Hematopoietic multipotent progenitor cell treated with erythropoietin and hydrocortisone succinate and interleukin-3 and kit ligand, for 8 days (in vitro differentiated cells): ENCODE measurements at places on chromosomes 2 and 18.

DNA sequence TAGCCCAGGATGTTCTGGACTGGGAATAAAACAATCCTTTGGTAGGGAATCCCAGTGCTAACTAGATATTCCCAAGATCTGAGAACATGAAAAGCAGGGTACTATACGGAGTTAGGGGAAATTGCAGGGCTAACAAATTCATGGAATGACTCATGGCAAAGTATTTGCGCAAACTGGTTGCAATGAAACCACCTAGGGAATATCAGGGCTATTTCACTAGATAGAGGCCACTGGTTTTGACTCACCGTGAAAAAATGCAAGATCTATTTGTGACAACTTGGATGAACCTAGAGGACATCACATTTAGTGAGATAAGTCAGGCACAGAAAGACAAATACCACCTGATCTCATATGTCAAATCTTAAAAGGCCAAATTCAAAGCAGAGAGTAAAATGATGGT is 233.3 kb downstream of the MBD2 start:
- DNase-seq, result no peak

- no peak for DNase-seq
These were observed 211.4 kb downstream of the EPHA4 start for GRCh38 chr2:221360742-221361141.

DNA sequence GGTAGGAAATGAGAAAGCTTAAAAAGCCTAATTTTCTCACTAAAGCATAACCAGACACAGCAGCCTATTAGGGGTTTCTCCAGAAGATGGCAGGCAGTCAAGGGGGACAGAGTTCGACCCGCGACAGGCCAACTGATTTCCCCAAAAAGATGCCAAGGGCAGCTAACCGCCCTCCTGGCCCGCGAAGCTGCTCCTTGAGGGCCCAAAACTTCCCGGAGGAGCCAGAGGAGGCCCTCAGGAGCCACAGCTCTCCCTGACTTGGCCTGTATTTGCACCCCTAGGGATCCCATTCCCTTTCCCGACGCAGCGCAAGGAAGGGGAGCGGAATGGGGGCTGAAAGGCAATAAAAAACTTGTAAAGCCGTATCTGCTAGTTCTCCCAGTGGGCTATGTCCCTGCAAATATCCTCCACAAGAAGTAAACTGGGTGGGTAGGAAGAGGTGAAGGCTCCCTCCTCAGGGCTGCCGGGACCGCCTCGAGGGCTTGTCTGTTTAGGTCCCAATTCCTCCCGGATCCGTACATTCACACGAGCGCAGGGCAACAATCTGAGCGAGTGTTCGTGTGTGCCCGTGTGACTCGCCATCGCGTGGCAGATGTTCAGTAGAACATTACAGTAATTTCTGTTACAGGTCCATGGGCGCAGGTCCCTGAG is 756 bp upstream of the NAGK start:
- DNase-seq, result peak; percentile 38

GRCh38 chr18:61653823-61654551 is 238.8 kb downstream of the RNF152 start:
- DNase-seq, result no peak

DNA sequence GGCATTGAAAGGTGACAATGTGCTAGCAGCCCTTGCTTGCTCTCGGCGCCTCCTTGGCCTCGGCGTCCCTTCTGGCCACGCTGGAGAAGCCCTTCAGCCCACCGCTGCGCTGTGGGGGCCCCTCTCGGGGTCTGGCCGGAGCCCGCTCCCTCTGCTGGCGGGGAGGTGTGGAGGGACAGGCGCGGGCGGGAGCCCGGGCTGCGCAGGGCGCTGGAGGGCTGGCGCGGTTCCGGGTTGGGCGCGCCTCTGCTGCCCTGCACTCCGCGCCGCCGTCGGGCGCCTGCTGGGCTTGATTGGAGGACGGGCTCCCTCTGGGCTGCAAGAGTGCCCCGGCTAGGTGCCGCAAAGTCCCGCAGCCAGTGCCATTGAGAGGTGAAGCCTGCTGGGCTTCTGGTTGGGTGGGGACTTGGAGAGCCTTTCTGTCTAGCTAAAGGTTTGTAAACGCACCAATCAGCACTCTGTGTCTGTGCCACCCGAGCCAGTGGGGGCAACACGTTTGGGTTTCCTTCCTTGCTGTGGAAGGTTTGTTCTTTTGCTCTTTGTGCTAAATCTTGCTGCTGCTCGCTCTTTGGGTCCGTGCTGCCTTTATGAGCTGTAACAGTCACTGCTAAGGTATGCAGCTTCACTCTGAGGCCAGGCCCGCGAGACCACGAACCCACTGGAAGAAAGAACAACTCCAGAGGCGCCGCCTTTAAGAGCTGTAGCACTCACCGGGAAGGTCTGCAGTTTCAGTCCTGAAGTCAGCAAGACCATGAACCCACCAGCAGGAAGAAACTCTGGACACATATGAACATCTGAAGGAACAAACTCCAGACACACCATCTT is 14.8 kb upstream of the IMP4 start:
- no peak for DNase-seq

DNA sequence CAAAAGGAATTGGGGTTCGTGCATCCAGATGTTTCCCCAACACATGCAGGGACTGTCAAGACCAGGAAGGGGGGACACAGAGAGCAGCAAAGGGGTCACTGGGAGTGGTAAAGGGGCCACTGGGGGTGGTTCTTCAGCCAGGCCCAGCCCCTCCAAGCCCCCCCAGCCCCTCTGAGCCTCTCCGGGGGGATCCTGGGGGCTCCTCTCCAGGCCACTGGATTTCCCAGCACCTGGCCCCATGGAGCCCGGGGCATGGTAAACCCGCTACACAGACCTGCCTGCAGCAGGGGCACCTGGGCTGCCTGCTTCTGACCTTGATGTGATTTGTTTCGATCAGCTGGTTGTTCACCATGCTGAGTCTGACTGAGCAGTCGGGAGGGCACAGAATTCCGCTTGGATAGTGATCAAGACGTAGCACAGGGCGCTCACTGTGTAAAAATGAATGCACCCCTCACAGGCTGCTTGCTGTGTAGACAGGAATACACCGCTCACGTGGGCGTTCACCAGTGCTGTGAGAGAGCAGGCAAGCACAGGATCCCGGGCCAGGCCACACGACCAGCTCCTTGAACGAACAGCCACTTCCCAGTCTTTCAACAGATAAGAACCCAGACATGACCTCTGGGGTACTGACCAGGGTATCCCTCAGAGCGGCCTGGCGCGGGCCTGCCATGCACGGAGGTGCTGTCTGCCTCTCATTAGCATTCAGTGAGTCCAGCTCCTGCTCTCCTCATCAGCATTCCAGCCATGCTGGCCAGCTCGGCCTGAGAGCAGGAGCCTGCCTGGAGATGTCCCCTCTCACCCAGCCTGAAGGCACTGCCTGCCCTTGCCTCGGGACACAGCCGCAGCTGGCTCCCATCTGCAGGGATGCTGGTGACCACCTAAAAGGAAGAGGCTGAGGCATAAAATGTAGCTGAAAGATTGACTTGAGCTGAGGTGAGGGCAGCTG is 73.3 kb upstream of the OTOS start:
- no peak for DNase-seq

DNA sequence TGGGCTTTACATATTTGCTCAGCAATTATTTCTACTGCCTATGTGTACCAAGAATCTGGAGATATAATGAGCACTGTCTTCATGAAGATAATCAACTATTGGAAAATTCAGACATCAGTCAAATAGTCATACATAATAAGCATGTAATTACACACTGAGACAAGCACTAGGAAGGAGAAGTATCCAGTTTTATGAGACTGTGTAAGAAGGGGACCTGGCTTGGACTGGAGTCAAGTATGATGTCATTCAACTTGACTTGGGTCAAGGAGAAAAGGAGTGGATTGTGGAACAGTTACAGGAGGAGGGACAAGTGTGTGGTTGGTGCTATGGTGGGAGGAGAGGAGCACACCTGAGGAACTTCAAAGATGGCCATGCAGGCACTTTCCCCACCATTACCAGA is 419.8 kb upstream of the TRIB2 start:
- DNase-seq, result no peak

- DNase-seq, result no peak
These were observed 966.1 kb downstream of the SLC4A3 start for GRCh38 chr2:220593526-220593925.

GRCh38 chr2:143426296-143426695 is 297.1 kb downstream of the ARHGAP15 start:
- no peak for DNase-seq

DNA sequence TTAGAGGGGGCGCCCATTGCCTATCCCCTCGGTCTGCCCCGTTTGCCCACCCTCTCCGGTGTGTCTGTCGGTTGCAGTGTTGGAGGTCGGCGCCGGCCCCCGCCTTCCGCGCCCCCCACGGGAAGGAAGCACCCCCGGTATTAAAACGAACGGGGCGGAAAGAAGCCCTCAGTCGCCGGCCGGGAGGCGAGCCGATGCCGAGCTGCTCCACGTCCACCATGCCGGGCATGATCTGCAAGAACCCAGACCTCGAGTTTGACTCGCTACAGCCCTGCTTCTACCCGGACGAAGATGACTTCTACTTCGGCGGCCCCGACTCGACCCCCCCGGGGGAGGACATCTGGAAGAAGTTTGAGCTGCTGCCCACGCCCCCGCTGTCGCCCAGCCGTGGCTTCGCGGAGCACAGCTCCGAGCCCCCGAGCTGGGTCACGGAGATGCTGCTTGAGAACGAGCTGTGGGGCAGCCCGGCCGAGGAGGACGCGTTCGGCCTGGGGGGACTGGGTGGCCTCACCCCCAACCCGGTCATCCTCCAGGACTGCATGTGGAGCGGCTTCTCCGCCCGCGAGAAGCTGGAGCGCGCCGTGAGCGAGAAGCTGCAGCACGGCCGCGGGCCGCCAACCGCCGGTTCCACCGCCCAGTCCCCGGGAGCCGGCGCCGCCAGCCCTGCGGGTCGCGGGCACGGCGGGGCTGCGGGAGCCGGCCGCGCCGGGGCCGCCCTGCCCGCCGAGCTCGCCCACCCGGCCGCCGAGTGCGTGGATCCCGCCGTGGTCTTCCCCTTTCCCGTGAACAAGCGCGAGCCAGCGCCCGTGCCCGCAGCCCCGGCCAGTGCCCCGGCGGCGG is 1.7 kb downstream of the MYCN start:
- DNase-seq, result no peak

- no peak for DNase-seq
These were observed 4.7 kb downstream of the DDX1 start for GRCh38 chr2:15596350-15596749.

DNA sequence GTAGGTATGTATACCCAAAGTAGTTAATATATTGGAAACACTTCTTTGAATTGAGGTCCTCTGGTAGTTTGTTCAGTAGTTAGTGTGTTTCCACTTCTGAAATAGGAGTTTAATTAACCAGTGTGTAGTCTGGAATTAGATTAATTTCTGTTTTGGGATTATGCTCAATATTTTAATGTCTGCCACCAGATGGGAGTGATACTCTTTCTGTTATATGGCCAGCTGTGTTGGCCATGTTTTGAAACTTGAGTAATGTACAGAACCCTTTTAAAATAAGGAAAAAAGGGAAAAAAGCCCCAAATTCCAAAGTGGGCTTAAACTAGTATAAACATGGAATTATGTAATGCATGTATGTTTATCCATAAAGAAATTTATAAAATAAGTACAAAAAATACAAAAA is 147.7 kb downstream of the CTNNA2 start:
- no peak for DNase-seq

DNA sequence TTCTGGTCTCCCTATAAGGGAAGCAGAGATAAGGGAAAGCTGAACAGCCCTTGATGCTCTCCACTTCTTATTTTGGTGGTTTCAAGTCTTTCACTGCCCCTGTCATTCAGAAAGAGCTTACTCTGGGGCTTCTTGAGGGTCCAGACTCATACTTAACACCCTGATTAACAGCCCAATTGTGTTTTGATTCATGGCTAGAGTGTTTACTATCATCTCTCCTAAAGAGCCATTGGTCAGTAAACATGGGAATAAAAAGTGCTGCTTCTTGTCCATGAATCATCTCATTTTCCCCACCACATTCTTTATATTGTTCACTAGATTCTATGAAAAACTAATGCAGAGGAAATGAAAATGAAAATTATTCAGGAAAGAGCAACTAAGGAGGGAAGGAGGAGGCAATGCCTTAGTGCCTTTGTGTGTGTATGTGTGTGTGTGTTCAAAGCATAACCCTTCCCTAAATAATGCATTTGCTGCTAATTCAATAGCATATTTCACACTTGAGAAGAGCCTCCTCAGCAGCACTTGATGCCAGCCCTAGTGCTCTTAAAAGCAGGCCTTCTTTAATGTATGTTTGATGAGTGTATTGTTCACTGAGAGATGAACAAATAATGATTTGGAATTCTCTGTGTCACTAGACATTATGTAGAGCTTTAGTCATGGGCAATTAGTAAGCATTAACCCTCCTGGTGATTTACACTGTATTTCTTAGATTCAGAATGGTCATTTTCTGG is 63.5 kb downstream of the DCC start:
- no peak for DNase-seq

DNA sequence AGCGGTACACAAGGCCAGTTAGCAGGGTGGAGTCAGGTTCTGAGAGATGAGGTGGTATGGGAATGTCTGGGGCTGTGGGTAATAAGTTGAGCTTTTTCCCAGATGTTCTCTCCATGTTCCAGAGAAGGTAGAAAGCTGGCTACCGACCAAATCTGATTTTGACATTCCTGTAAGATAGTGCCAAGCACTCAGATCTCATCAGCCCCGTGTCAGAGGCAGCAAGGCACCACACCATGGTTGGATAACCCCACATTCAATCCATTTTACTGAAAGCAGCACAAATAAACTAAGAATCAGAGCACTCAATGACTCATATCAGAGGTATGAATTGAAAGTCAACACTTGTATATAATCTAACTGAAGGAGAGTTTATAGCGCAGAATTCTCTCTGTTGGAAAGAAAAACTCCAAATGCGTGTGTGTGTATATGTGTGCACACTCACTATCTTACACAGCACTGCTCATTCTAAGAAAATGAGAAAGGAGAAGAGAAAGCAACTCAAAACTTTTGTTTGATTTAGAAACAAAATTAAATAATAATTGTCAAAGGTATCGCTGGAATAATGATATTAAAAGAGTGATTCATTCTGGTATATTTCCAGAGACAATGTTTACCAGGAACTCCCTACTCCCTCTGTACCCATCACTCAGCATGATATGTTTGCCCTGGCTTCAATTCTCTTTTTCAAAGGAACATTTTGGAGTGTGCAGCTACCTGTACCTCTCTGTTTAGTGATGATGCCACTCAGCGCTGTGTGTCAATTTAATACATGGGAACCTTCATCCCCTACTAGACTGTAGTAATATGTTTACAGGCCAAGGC is 375.1 kb upstream of the ID2 start:
- DNase-seq, result no peak

DNA sequence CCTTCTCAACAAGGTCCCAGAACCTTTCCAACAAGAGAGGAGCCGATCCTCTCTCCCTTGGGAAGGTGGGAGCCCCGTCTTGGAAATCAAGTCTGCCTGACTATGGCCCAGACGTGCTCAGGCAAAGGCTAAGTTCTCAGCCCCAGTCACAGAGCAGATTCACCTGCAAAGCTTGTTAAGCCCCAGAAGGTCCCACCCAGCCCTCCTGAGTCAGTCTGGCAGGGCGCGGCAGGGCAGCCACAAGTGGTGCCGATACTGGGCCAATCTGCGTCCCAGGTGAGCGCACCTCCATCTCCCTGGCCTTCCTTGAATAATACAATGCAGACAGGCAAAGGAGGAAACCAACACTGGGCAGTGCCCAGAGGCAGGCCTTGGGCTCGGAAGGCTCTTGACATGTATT is 15.0 kb downstream of the CRACDL start:
- no peak for DNase-seq

- no peak for DNase-seq
These were observed 206.1 kb downstream of the TFCP2L1 start for GRCh38 chr2:121078899-121079298.
